CD4-positive, alpha-beta memory T cell (primary cell): ENCODE measurements at places on chromosomes 12 and 14. TPM values are rescaled to one million over a fixed set of nuclear protein-coding genes. Genes with fewer than 3 reads are reported as not detected.

The RIMBP2 gene
- not detected for polyA plus RNA-seq

The P2RX2 gene
- polyA plus RNA-seq: not detected

The OR11H7 gene
- polyA plus RNA-seq: not detected

The FOXN4 gene
- not detected for polyA plus RNA-seq

The PMCH gene
- not detected for polyA plus RNA-seq

The HNF1A gene
- not detected for polyA plus RNA-seq

The HOTAIR gene
- not detected for polyA plus RNA-seq

The C14orf39 gene
- polyA plus RNA-seq: not detected

The BICDL1 gene
- 2.3 TPM for polyA plus RNA-seq

The C12orf50 gene
- not detected for polyA plus RNA-seq

The RILPL2 gene
- 13.7 TPM for polyA plus RNA-seq

The THAP2 gene
- polyA plus RNA-seq: 10.4 TPM

The STAC3 gene
- polyA plus RNA-seq: not detected

The GARIN6 gene
- not detected for polyA plus RNA-seq
